T-helper 22 cell (primary cell): ENCODE measurements at places on chromosomes 2 and 18.

- no peak for DNase-seq
These were observed 7.1 kb downstream of the VPS54 start for GRCh38 chr2:64012115-64012514.

GRCh38 chr2:8836971-8837794 is at the start of gene KIDINS220:
KIDINS220 (minus strand) TSS chr2:8837613; CDS start chr2:8827093, 10,520 bp downstream.
- peak; percentile 71 for DNase-seq

DNA sequence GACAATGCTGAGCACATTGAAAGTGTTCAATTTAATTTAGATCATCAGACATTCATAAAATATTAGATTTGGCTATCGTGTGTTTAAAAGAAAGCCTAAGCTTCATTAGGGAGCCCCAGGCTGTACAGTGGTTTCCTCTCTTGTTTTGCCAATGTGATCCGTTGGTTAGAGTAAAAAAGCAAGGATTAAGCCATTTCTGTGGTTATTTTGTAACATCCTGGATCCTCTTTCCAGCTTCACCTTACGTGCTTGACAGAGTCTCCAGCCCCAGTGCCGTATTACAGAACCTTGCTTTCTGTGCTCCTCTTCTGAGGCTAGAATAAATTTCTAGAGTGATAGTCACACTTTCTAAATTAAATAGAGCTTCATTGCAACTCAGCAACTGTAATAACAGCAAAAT is 289.3 kb upstream of the LINC00305 start:
- no peak for DNase-seq

GRCh38 chr18:47750889-47751423 is 179.5 kb downstream of the SMAD2 start:
- no peak for DNase-seq

GRCh38 chr2:199902486-199903110 is 8.5 kb upstream of the C2orf69 start:
- no peak for DNase-seq

DNA sequence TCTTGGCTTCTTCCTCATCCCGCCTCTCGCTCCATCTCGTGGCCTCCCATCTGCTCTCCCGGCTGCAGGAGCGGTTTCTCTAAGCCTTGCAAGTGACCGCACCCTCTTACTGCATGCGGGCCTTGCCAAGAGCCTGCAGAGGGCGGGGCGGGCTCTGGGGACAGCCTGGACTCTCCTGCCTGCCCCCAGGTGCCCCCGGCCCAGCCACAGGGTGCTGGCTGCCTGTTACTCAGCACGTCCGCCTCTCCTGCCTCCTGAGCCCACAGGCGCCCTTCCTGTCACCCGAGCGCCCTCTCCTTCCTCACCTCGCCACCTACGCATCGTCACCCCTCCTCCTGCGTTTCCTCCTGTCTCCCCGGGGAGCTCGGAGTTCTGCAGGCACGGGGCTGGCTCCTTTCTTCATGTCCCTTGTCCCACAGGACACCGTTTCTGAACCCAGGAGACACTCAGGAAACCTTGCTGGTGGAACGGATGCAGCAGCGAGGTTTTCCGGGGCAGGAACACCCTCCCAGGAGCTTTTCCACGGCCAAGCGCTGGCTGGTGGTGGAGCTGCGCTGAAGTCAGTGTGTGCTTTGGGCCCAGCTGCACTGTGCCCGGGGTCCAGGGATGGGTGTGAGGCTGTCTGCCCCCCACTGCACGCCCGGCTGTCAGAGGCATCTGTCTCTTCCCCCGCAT is 28.5 kb downstream of the HPCAL1 start:
- DNase-seq, result peak; percentile 60

DNA sequence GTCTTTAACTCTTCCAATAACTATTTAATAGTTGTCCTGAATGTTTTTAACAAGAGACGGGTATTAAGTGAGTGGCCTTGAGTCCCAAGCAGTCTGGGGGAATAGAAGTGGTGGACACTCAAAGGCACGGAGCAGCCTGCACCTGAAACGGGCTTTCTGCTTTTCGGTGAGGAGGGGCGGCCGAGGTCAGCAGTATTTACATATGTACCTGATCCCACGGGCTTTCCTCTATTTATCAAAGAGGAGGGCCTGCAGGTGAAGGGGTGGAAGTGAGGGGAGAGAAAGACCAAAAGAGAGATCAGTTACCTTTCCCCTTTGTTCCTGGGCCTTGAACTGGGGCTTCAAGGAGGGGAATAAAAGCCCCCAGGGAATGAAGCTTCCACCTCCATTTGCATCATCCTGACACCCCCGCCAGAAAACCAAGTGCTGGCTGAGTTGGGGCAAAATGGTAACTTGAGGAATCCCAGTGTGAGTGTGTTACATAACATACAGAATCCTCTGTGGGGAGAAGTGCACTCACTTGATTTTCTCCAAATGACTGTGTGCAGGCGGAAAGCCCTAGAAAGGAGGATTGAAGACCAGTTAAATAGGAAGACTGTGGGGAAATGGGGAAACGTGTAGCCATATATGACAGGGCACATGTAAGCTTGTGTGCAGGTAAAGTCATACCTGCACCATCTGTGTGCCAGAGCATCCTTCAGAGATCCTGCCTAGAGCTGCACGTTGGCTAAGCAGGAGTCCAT is 12.4 kb downstream of the POU3F3 start:
- DNase-seq, result no peak

GRCh38 chr2:7601990-7602389 is 684.8 kb downstream of the RNF144A start:
- no peak for DNase-seq

DNA sequence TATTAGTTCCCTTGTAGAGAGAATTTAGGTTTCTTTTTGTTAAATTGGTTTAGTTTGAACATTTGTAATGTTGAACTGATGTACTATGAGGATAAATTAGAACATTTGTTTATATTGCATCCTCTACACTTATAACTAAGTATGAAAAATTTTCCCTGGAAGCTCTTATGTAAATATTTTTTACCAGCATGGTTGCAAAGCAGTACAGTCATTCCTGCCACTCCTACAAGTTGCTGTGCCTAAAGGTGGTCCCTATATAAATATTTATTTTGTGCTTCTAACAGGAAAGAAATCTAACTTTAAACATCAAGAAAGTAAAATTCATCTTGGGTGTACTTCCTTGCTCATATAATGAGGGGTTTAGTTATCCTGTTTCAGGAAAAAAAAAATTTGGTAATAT is 14.2 kb downstream of the TWSG1 start:
- DNase-seq, result no peak

DNA sequence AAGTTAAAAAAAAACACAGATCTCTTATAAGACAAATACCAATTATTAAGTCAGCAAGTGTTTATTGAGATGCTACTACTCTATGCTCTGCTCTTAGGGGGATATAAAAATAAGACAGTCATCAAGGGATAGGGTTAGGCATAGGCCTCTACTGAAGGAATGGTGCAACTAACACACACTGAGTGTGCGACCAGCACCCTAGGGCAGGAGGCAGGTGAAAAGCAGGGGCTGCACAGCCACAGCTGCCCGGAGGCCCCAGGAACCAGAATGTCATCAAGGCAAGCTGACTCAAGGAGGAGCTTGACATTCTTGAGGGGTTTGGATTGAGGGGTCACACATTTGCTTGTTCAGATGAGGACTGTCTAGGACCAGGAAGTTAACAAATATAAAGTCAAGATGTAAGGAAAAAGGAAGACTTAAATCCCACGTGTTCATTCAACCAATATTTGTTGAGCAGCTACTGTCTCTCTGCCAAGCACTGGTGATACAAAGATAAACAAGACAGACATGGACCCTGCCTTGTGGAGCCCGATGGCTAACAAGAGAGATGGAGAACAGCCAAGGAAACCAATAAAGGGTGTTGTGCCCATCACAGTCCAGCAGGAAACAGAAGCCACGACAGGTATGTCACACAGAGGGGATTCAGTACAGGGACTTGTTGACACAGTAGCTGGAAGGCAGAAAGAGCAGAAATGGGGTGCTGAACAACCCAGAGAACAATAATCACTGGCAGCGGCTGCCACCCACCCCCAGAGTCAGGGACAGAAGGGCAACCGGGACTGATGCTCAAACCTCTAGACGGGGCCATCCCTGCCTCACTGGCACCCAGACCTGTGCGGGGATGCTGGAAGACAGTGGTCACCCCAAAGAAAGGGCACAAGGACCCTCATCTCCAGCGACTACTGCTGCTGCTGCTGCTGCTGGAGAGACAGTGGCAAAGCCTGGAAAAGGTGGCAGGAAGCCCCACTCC is 45.8 kb upstream of the MAL start:
- DNase-seq, result no peak

GRCh38 chr2:72923833-72924352 is 6.6 kb downstream of the EMX1 start:
- DNase-seq, result no peak

- DNase-seq, result no peak
These were observed 1.1 kb downstream of the MAP3K20 start for GRCh38 chr2:173076581-173077345.

GRCh38 chr2:32375228-32375892 is 18.5 kb downstream of the BIRC6 start:
- DNase-seq, result no peak

- no peak for DNase-seq
These were observed 121.1 kb downstream of the HDAC4 start for GRCh38 chr2:239279508-239280295.

GRCh38 chr2:106053116-106053515 is 141.0 kb downstream of the UXS1 start:
- no peak for DNase-seq

DNA sequence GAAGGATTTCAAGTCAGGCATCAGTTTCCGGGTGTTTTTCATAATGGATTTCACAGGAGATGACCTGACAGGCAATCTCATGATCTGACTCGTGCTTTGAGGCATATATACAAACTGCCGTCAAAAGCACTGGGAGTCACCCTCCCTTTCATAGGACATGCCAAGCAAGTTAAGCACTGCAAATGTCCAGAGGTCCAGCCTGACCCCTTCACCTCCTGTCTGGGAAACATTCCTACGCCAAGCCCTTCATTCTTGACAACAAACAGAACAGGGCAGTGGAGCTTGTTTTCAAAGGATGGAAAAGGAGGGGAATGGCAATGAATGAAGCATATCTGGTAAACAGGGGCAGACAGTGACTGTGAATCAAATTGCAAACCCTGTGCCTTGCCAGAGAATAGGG is 963.6 kb downstream of the BCL11A start:
- DNase-seq, result no peak

- DNase-seq, result no peak
These were observed 143.2 kb upstream of the SETBP1 start for GRCh38 chr18:44537526-44537925.

GRCh38 chr2:129653246-129653645 is 326.2 kb upstream of the RAB6C start:
- DNase-seq, result no peak
